ENCODE measurements at places on chromosomes 5 and 9.

DNA sequence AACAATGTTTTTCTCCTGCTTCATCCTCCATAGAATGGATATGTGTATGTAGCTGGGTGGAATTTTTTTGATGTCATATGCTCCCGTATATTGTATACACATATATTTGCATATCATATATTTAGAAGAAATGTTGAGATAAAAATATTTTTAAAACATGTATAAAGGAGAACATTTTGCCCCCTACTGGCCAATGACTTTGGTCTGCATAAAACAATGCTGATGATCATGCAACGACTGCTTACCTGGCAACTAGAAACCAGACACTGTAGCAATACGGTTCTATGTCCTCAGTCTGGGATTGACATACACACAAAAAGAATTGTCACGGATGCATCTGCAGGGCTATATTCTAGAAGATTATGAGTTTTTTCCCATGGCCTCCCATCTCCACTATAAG is 503.6 kb downstream of the ELAVL2 start:
- no peak for DNase-seq

DNA sequence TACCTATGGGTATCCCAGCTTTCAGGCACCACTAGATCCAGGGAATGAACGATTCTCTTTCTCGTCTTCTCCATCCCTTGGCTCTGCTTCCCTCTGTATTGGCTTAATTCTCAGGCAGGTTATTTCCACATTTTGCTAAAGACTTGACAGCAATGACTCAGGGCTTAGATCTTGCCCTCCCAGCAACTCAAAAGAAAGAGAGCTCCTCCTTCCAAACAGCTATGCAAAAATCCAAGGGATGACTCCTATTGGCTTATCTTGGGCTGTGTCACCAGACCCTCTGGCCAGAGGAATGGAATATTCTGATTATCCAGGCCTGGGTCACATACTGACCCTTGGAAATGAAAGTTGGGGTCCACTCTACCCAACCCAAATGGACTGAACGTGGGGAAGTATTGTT is 270.2 kb downstream of the NTRK2 start:
- no peak for DNase-seq

GRCh38 chr5:64766941-64767340 is 1.6 kb downstream of the SREK1IP1 start:
- DNase-seq = no peak

- DNase-seq = no peak
These were observed 1991.3 kb upstream of the C9orf72 start for GRCh38 chr9:29564564-29564963.

DNA sequence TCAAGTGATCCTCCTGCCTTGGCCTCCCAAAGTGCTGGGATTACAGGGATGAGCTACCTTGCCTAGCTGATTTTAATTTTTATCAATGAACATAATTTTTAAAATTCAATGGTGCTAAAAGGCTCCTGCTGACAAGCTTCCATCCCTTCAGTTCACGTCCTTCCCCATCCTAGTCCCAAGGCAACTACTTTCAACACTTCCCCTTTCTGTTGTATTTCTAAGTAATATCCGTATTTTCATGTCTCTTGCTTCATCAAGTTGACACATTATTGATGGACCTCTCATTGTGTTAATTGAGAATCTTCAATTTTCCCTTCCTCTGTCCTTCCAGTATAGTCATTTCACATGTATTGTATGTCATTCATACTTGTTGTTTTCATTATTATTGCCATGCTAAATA is 93.8 kb upstream of the RASGRF2 start:
- no peak for DNase-seq

DNA sequence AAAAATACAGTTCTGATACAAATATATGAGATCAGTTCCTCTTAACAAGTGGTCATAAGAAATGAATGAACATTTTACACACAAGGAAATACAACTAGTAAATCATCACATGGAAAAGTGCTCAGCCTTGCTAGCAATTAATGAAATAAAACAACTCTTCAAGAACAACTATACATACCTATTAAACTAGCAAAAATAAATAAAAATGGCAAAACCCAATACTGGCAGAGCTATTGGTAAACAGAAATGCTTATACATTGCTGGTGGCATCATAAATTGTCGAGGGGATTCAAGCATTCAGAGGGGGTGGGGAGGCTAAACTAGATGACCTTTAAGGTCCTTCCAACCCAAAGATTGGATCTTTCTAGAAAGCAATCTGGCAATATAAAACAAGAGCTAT is 5.9 kb upstream of the FRRS1L start:
- DNase-seq = no peak

- no peak for DNase-seq
These were observed 30.0 kb upstream of the GRIA1 start for GRCh38 chr5:153460421-153460820.

DNA sequence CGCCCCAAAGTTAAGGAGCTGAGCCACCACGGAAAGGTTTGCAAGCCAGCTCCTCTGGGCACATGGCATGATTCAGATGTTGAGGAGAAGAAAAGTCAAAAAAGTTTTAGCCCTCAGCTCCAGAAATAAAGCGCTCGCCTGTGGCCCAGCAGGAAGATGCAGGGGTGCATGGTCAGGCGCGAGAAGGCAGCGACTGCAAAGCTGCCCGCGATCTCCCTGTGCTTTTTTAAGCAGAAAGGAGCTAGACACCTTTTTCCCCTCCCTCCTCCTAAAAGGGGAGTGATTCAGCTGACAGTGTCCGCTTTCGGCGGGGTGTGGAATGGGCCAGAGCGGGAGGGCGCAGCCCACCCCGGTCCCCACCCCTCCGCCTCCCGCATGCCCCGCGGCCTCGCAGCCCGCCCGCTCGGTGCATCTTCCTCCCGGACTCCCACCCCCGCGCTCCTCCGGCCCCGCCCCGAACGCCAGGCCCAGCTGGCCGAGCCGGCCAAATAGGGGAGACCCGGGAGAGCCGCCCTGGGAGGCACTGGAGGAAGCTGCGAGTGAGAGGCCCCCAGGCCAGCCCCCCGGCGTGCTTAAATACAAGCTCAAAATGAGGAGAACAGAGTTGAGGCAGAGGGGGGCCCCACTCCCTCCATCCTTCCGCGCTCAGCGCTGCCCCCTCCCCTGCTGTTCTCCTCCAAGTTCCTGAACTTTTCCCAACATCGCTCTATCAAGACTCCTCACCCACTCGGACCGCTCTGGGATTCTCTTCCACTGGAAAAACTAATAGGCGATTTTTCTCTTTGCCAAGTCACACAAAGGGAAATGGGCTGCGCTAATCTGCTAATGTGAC is at the start of gene ADAMTS12:
TSS of gene ADAMTS12 (minus strand) at position 203 of the 832 bp plus-strand sequence. CDS start at position 69, 134 bp downstream.
- no peak for DNase-seq

- no peak for DNase-seq
These were observed 54.7 kb upstream of the TSLP start for GRCh38 chr5:111016801-111017200.

DNA sequence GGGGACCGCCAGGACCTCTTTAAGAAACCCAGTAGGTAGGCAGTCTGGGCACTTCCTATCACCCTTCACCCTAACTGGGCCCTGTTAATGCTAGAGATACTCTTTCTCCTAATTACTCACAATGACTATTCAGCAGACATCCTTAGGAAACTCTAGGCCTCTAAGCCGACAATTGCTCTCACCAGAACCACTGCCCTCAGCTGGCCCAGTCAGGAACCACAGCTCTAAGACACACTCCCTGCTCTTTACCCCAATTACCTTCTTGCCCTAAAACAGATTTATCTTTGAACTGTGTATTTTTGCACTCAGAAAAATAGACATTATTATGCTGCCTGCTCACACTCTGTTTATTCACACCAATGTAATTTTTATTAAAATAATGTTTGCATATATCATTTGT is 432.6 kb upstream of the SLC30A5 start:
- DNase-seq = no peak

- DNase-seq = no peak
These were observed 4.7 kb downstream of the KLF9 start for GRCh38 chr9:70409800-70410199.

GRCh38 chr5:89276566-89277305 is 393.8 kb upstream of the MEF2C start:
- DNase-seq = no peak

GRCh38 chr9:33446946-33447798 is at the start of gene AQP3:
Gene AQP3 (minus strand): TSS chr9:33447593. CDS start chr9:33447530, 63 bp downstream.
- no peak for DNase-seq

DNA sequence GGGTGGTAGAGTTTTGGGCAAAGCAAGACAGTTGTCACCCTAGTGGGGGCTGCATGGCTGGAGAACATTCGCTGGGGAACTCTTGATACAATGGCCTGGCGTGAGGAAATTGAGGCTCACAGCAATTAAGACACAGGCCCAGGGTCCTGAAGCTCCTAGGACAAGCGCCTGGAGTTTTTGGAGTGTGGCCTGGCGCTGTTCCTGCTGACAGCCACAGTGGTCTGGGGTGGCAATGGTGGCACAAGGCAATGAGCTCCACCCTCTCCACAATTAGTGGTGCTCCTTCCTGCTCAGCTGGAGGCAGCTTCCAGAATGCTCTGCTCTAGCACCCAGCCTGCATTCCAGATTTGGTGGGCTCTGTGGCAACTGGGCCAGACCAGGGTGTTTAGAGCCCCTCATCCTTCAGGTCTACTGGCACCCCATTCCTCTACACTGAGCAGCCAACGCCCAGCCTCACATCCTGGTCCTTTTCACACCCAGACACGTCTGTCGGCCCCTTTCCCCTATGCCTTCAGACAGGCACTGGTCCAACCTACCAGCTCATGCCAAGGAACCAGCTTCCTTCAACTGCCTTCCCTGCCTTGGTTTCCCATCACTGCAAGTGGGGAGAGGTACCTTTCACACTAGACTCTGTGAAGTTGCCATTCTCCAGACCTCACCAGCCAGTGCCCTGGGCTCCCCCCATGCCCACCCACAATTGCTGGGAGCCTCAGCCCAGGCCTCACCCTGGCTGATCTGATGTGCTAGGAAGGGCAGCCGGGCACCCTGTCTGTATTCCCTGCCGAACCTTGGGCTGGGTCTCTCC is 138.1 kb upstream of the COL5A1 start:
- no peak for DNase-seq

GRCh38 chr5:31661257-31661656 is 22.3 kb downstream of the PDZD2 start:
- no peak for DNase-seq

- DNase-seq = peak; percentile 2
These were observed 1.3 kb downstream of the PPP2R2B start for GRCh38 chr5:146877178-146877681.

GRCh38 chr5:34604119-34604675 is 51.9 kb upstream of the RAI14 start:
- no peak for DNase-seq

DNA sequence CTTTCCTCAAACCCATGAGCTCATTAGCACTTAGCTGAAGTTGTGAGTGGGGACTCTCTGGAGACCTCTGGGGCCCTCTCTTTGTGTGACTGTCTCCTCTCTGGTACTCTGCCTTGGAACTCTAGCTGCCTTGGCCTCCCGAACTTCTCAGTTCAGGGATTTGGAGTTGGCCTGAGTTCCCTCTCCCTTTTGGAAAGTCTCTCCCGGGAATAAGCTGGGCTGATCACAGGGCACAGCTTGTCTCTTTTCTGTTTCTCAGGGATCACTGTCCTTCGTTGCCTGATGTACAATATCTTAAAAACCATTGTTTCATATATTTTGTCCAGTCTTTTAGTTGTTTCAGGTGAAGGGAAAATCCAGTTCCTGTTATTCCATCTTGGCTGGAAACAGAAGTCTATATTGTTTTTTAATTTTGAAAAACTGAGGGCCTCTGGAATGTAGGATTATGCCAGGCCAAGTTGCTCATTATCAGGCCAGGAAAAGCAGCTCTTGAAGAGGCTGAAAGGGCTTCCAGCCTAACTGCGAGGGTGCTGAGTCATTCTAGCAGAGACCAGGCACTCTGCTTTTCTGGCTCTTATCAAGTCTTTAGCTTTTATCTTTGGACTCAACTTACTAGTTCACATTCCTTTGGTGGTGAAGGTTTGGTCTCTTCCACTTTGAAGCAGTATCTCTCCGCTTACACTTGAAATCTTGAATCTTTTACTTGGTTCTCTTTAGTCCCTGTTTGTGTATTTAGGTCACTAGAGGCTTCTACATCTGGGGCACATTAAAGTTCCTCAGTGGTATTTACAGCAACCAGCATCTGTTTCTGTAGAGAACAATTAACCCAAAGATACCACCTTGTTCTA is 8.4 kb upstream of the RGS3 start:
- DNase-seq = no peak

GRCh38 chr9:126449725-126450667 is 123.4 kb downstream of the MVB12B start:
- DNase-seq = peak; percentile 89

DNA sequence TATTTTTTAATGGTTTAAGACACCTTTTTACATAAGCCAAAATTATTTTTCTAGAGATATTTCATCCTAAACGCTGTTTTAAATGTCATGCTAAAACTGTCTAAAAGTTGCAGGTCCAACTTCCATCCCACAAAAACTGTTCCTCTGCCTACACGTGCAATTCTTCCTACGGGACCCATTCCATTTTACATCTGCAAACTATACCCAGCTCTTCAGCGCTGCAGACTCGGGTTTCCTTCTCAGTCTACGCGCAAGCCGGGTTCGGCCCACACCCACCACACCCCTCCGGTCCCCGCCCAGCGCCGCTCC is 8.7 kb downstream of the RANBP6 start:
- DNase-seq = no peak

GRCh38 chr9:626596-626995 is 214.9 kb upstream of the DMRT1 start:
- no peak for DNase-seq

DNA sequence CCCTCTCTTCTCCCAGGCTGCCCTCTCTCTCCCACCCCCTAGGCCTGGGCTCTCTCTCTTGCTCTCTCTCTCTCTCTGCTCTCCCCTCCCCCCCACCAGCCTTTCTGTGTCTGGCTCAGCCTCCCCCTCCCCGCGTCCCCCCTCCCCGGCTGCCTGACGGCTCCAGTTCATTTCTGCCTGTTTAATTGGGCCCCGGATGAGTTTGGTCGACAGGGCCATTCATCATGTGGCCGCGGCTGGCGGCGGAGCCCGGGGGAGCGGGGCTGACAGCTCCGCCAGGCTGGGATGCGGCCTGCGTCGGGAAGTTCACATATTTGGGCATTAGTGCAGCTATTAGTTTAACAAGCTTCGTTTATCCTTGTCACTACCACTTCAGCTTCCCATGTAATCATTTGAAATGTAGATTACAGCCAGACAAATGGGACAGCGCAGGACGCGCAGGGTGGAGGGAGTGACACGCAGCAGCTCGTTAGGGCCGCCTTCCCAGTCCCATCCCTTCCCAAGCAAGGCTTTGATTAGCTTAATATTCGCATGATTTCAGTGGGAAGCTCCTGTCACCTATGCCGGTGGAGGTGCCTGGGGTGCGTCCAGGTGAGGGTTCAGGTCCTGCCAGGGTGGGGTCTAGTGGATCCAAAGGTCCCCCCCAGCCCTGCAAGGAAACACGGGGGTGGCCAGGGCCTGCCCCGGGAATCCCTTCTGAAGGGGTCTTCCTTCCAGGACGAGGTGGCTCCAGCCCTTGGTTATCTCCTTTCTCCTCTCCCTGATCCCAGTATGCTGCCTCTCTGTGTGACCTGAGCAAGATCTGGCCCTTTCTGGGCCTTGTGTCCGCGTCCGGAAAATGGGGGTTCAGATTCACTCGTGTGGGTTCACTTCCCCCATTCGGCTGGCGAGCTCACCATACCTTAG is 214.8 kb downstream of the PAX5 start:
- no peak for DNase-seq

GRCh38 chr5:36397901-36398536 is 96.3 kb upstream of the RANBP3L start:
- DNase-seq = peak; percentile 6
